ENCODE measurements at places on chromosomes 6 and 20. TPM values are rescaled to one million over a fixed set of nuclear protein-coding genes. Genes with fewer than 3 reads are reported as not detected.
A peak's percentile ranks its signal among the peaks of the same experiment; 100 is the strongest.

- H3K4me3 ChIP-seq, result no peak overlapping the region
- no peak for DNase-seq
- H3K27me3 ChIP-seq, result no peaks in the 10 kb centered on the region
- H3K4me1 ChIP-seq, result no peaks in the 10 kb centered on the region
- H3K27ac ChIP-seq, result no peak overlapping the region
Measured at GRCh38 chr6:36848658-36849441, 9.6 kb upstream of the CPNE5 start.

- peaks cover 7% of the 10 kb centered on the region for H3K4me1 ChIP-seq
- H3K4me3 ChIP-seq, result no peak overlapping the region
- DNase-seq, result no peak
Measured at GRCh38 chr6:18280084-18280483, 15.8 kb upstream of the DEK start.

DNA sequence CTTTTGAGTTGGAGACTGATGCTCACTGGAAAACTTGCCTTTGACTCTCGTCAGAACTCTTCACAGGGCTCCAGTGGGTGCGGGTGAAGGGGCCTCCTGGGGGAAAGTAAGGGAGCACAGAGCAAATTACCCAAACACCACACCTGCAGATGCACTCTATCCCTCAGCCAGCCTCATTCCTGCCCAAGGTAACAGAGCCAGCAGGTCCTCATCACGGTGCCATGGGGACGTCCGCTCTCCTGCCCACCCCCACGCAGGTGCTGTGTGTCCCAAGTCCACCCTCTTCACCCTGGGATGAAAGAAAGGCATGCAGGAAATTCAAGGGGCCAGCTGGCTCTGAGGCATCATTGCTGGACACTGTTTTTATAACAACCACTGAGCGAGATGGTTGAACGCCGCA, 269.0 kb downstream of the SMOC2 start:
- H3K4me3 ChIP-seq, result no peak overlapping the region
- no peak for DNase-seq
- no peak overlapping the region for H3K27ac ChIP-seq
- peaks cover 3% of the 10 kb centered on the region for H3K27me3 ChIP-seq
- no peaks in the 10 kb centered on the region for H3K36me3 ChIP-seq
- no peaks in the 10 kb centered on the region for H3K4me1 ChIP-seq

Gene PCK1
- polyA plus RNA-seq, result 0.62 TPM

GRCh38 chr6:30006170-30007131, 54.6 kb upstream of the POLR1H start:
- no peaks in the 10 kb centered on the region for H3K36me3 ChIP-seq
- peak overlapping the region; percentile 51 for H3K4me3 ChIP-seq
- peaks cover 12% of the 10 kb centered on the region for H3K4me1 ChIP-seq

GRCh38 chr6:52511572-52512151, 65.2 kb downstream of the TRAM2 start:
- peaks cover 8% of the 10 kb centered on the region for H3K4me1 ChIP-seq
- no peak overlapping the region for H3K4me3 ChIP-seq
- no peaks in the 10 kb centered on the region for H3K27me3 ChIP-seq
- no peak for DNase-seq
- peaks cover 26% of the 10 kb centered on the region for H3K36me3 ChIP-seq

Gene EMILIN3
- 0.42 TPM for polyA plus RNA-seq

- H3K27ac ChIP-seq, result no peak overlapping the region
- H3K4me1 ChIP-seq, result peaks cover 6% of the 10 kb centered on the region
- H3K27me3 ChIP-seq, result no peaks in the 10 kb centered on the region
- no peak overlapping the region for H3K4me3 ChIP-seq
Measured at GRCh38 chr6:143535189-143535614, 23.7 kb upstream of the FUCA2 start.

DNA sequence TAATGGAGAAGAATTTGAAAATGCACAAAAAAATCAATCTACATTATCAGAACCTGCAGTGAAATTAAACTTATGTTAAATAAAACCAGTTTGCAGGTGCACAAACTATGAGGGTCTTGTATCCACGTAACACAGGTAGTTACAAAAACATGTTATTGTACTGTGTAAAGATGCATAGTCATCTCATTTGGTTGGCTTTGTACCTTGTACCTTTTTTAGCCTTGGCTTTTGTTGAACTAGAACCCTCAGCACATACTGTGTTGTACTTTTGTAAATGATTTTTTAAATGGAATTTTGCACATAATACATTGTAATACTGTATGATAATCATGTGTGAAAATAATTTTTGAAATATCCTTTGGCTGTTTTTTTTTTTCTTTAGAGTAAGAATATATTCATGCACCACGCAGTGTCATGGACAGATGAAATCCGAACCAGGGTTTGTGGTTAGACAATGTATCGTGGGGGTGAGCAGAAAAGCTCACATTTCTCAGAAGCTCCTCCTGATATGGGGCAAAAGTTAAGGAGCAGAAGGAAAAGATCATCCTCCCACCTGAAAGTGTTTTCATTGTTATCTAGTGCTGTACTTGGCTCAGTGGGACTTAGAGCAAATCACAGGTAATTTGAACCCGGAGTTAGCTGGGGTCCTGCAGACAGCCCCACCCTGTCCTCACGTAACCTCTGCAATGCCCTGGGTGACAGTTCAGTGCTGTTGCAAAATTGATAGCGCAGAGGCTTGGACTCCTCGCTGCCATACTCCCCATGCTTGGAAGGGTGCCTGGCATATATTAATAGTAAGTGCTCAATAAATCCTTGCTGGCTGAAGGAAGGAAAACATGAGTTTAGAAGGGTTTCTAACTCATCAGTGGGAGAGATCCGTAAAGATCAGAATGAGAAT, 14.8 kb upstream of the NAA20 start:
- no peak overlapping the region for H3K4me3 ChIP-seq
- no peaks in the 10 kb centered on the region for H3K27me3 ChIP-seq
- no peak overlapping the region for H3K27ac ChIP-seq
- no peaks in the 10 kb centered on the region for H3K36me3 ChIP-seq

DNA sequence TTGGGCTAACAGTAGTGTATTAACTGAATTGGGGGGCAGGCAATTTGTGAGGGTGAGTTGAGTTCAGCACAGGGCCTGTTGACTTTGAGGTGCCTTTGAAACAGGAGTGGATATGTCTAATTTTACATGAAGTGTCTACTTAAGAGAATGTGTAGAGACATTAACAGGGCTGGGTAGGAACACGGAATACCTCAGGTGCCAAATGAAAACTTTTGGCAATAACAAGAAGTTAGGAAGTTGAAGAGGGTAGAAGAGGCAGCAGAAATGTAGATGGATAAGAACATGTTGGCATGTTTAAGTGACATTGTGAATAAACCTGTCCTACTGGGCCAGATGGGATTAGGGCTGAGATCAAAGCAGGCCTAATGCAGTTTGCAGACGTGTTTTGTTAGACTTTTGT, 117.0 kb downstream of the SLC16A10 start:
- no peaks in the 10 kb centered on the region for H3K4me1 ChIP-seq
- H3K36me3 ChIP-seq, result no peaks in the 10 kb centered on the region
- DNase-seq, result no peak
- H3K27me3 ChIP-seq, result no peaks in the 10 kb centered on the region
- no peak overlapping the region for H3K27ac ChIP-seq

DNA sequence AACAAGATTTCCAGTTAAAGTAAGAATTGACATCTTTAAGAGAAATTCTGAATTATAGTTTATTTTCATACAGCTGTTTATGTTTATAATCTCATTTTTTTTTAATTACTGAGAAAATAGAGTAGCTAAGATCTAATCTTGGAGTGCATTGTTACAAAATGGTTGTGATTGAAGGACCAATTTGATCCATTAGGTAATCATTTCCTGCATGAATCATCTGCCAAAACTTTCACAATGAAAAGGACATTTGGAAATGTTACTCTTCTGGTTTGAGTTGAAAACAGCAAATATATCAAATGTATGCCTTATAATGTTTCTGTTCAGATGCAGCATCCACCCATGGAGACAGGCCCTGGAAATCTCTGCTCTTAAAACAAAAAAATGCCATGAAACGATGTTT, 19.0 kb downstream of the TUBB2A start:
- peaks cover 4% of the 10 kb centered on the region for H3K4me1 ChIP-seq
- H3K27ac ChIP-seq, result no peak overlapping the region
- H3K4me3 ChIP-seq, result no peak overlapping the region
- no peaks in the 10 kb centered on the region for H3K27me3 ChIP-seq

GRCh38 chr20:41570557-41570956, 47.6 kb downstream of the CHD6 start:
- H3K4me1 ChIP-seq, result peaks cover 42% of the 10 kb centered on the region
- no peak for DNase-seq
- no peak overlapping the region for H3K4me3 ChIP-seq
- H3K27ac ChIP-seq, result no peak overlapping the region
- no peaks in the 10 kb centered on the region for H3K36me3 ChIP-seq
- no peaks in the 10 kb centered on the region for H3K27me3 ChIP-seq

Gene CMTR1
- polyA plus RNA-seq, result 22.6 TPM

Gene LY6G5C
- polyA plus RNA-seq, result 3.1 TPM

- H3K27ac ChIP-seq, result no peak overlapping the region
- no peak for DNase-seq
- no peak overlapping the region for H3K4me3 ChIP-seq
- H3K4me1 ChIP-seq, result no peaks in the 10 kb centered on the region
- H3K27me3 ChIP-seq, result no peaks in the 10 kb centered on the region
Measured at GRCh38 chr6:106620931-106621672, 8.2 kb downstream of the RTN4IP1 start.

Gene OR12D3
- polyA plus RNA-seq, result not detected

Gene DCDC2
- 1.2 TPM for polyA plus RNA-seq

DNA sequence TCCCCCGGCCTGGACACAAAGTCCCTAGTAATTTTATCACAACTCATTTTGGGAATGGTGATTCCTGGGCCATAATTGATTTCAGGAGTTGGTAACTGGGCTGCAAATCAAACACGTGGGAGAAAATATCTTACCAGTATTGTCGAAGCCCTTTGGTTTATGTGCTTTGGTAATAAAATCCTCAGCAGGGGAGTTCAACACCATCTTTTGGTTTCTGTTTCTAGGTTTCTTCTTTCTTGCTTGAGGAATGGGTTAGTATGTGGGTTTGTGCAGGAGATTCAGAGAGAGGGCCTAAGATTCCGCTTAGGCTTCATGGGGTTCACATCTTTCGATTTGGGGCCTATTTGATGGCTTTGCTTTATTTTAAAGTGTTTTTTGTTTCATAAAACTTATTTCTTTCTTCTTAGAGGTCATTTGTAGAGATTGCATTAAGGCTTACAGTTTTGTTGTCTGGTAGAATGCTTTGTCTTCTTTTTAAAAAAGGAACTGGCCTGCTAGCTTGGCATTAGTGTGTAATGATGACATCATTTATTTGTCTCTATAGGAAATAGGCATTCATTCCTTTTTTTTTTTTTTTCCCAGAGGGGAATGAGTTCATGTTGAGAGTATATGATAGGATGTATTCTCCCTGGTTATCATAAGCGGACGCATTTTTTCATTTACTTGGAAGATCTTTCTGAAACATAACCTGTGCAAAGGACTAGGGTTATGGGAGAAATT, 45.8 kb downstream of the CYP24A1 start:
- no peak overlapping the region for H3K27ac ChIP-seq
- H3K36me3 ChIP-seq, result no peaks in the 10 kb centered on the region
- peaks cover 4% of the 10 kb centered on the region for H3K27me3 ChIP-seq
- no peak overlapping the region for H3K4me3 ChIP-seq

- H3K4me1 ChIP-seq, result no peaks in the 10 kb centered on the region
- no peaks in the 10 kb centered on the region for H3K27me3 ChIP-seq
- H3K27ac ChIP-seq, result no peak overlapping the region
- no peak for DNase-seq
Measured at GRCh38 chr20:19868441-19868840, 110.4 kb downstream of the RIN2 start.

GRCh38 chr20:61953037-61954021, 112.4 kb downstream of the TAF4 start:
- H3K36me3 ChIP-seq, result no peaks in the 10 kb centered on the region
- H3K27me3 ChIP-seq, result no peaks in the 10 kb centered on the region
- peak; percentile 11 for DNase-seq
- H3K27ac ChIP-seq, result no peak overlapping the region
- no peak overlapping the region for H3K4me3 ChIP-seq
- H3K4me1 ChIP-seq, result peaks cover 11% of the 10 kb centered on the region

DNA sequence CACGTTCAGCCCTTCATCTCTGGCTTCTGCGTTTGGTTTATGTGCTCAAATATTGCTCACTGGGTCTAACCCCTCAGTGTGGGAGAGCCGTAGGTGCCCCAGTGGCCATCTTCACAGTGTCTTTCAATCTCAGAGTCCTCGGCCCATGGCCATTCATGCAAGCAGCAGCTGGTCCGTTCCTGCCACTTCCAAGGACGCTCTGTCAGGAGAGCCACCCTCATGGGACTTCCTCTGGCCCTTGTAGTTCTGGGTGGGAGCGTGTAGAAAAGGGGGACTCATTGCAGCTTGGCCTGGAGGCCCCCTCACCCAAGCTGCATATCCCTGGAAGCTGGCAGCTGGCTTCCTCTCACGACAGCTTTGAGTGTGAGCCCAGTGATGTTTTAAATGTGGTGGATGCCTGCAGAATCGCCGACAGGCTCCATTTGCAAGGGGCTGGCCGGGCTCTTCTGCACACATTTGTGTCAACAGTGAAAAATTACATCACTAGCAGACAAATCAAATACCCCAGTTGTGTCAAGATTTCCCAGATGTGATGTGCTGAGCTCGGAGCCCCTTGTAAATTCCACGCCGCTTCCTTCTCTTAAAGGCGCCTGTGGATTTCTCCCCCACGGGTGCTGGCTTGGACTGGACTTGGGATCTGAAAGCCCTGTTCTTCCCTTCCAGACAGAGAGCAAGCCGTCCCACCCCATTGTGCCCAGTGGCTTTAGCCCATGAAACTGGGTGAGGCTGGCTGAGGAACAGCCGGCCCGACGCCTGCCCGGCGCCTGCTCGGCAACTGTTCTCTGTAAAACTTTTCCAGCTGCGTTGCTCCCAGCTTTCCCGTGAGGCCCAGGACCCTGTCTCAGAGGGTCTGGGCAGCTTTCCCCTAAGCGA, 360.1 kb downstream of the TAF4 start:
- no peaks in the 10 kb centered on the region for H3K4me1 ChIP-seq
- no peak for DNase-seq
- H3K4me3 ChIP-seq, result no peak overlapping the region
- no peaks in the 10 kb centered on the region for H3K36me3 ChIP-seq
- H3K27ac ChIP-seq, result no peak overlapping the region
- H3K27me3 ChIP-seq, result no peaks in the 10 kb centered on the region

DNA sequence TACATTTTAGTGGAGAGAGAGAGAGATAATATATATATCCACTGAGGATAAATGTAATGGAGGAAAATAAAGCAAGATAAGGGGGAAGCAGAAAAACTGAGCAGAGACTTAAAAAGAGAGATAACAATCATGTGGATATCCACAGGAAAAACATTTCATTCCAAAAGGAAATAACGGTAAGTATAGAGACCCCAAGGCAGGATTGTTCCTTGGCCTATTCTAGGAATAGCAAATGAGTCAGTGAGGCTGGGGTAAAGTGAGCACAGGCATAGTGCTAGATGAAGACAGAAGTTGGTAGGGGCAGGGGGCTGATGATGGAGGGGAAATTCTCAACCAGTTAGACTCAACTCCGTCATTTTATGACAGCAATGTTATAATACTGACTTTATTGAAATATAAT, 11.2 kb downstream of the CDC40 start:
- H3K36me3 ChIP-seq, result no peaks in the 10 kb centered on the region
- no peaks in the 10 kb centered on the region for H3K27me3 ChIP-seq
- no peak overlapping the region for H3K4me3 ChIP-seq
- peaks cover 12% of the 10 kb centered on the region for H3K4me1 ChIP-seq
- DNase-seq, result no peak

Gene TNXB
- 506 TPM for polyA plus RNA-seq
